ENCODE measurements at places on chromosomes 7 and 10.
A peak's percentile ranks its signal among the peaks of the same experiment; 100 is the strongest.

DNA sequence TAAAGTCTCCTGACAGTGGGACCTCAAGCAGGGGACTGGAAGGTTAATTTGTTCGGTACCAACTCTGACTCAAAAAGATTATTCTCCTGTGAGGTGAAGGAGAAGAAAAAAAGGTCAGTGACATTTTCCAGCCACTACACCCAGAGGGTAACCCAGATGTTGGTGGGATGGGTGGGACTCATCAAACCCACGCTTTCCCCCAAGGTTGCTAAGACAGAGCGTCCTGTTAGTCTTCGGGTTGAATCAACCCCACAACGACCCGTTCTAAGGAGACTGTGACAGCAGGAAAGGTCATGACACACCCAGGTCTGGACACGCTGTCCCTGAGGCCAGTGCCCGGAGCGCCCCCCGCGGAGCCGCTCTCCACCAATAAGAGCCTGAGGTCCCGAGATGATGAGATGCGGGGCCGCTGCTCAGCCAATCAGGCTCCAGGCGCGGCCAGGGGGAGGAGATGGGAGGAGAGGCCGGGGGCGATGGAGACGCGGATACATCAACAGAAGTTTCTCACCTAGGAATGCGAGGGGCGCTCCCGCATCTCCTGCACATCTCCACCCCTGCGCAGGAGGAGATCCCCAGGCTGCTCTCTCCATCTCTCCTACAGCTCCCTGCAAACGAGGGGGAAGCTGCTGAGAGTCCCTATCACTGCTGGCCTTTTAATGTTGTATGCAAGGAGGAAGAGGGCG, at the start of gene WNT16:
WNT16 (plus strand) TSS at position 493 of the 683 bp plus-strand sequence. CDS start 293 bp downstream, outside the sequence.
- no peak for DNase-seq

DNA sequence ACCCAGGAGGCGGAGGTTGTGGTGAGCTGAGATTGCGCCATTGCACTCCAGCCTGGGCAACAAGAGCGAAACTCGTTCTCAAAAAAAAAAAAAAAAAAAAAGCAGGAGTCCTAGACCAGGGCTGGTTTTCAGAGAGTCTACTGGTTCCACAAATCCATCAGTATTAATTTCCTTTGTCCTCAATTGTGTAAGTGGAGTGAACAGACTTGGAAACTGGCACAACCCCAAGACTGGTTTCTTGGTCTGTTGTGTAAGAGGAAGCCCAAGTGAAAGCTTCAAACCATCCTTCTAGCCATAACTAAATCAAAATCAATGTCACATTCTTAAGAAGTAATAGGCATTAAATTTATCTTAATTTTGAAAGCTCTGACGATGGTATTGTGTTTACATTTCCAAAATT, 213.6 kb downstream of the DGKI start:
- no peak for DNase-seq

- DNase-seq = no peak
Measured at GRCh38 chr7:70237256-70237655, 639.0 kb downstream of the AUTS2 start.

- DNase-seq = no peak
Measured at GRCh38 chr7:27145165-27145913, 1.9 kb upstream of the HOXA5 start.

GRCh38 chr7:158526531-158526930, 61.1 kb downstream of the PTPRN2 start:
- DNase-seq = no peak

DNA sequence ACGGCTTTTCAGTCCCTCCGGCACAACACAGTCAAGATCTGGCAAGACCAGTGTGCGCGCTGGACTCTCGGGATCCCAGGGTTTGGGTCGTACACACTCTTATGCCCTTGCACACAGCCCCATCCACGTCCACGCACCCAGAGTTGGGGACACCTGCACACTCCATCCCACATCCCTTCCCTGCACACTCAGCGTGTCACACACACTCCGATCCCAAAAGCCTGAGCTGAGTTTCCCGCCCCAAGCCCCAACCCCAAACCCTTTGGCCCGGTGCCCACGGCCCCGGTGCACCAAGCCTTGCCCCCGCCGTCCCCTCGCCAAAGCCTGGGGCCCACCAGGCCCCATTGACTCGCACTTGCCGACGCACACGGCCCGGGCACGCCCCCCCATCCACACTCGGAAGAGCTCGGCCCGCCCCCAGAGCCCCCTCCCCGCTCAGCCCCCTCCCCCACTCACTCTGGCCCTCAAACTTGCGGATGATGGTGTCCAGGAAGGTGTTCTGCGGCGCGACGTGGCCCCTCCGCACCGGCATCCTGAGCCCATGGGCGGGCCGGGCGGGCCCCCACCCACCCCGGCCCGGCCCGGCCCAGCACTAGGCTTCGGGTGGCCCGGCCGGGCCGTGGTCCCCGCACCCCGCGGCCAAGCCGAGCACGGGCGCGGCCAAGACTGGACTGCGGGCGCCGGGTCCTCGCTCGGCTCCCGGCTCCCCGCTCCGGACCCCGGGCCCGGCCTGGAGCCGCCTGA, 567 bp downstream of the KCNH2 start:
- DNase-seq = no peak

GRCh38 chr7:105839266-105839665, 37.1 kb downstream of the ATXN7L1 start:
- DNase-seq = no peak

- no peak for DNase-seq
Measured at GRCh38 chr7:143393267-143394041, 12.3 kb downstream of the ZYX start.

GRCh38 chr10:120505866-120506265, 48.8 kb downstream of the PLPP4 start:
- no peak for DNase-seq

- DNase-seq = no peak
Measured at GRCh38 chr10:28566458-28567015, 33.6 kb downstream of the WAC start.

- no peak for DNase-seq
Measured at GRCh38 chr7:88539518-88539917, 220.0 kb upstream of the ZNF804B start.

GRCh38 chr10:122632031-122632430, 67.6 kb downstream of the C10orf120 start:
- DNase-seq = no peak

- DNase-seq = no peak
Measured at GRCh38 chr10:124244256-124244877, 151.0 kb upstream of the CHST15 start.

- no peak for DNase-seq
Measured at GRCh38 chr10:44831581-44831980, 79.6 kb upstream of the TMEM72 start.

GRCh38 chr7:66169616-66170015, 35.5 kb upstream of the TPST1 start:
- DNase-seq = no peak

GRCh38 chr10:14191871-14192270, 138.9 kb downstream of the FRMD4A start:
- no peak for DNase-seq

- no peak for DNase-seq
Measured at GRCh38 chr7:112726076-112726475, 64.1 kb downstream of the TMEM168 start.

GRCh38 chr10:116888380-116889055, 39.2 kb downstream of the ENO4 start:
- no peak for DNase-seq

DNA sequence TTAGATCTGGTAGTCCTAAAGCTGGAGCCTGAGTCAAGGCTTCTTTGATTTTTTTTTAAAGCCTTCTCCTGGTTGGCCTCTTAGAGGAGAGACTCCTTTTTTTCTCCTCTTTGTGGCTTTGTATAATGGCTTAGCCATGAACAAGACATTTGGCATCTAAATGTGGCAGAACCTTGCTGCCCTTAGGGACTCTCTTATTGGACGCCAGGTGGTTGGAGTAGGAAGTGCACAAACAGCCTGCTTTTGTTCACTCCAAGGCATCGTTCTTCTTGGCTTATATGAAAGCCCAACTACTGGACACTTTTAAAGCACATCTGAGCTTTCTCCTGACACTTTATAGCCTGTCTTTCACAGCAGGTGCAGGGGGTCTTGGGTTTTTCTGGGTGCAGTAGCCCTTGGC, 25.0 kb downstream of the ZPBP start:
- no peak for DNase-seq

DNA sequence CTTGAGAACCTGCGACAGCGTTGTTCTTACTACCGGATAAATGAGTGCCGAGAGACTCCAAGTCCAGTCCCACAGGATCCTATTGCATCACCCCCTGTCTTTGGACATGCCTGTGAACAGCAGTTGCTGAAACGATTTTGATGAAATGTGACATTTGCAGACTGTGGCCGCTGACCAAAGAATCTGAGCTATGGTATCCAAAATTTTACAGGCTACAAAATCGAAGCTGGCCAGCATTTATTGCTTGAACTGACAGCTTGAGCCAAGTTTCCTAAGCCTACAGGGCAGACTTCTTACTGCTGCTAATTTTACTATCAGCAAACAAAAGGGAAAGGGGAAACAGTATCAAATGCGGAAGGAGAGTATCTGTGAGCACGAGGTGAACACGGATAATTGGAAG, 12.1 kb upstream of the NPVF start:
- DNase-seq = no peak

GRCh38 chr10:5293691-5294550, 70.8 kb upstream of the UCN3 start:
- DNase-seq = no peak

DNA sequence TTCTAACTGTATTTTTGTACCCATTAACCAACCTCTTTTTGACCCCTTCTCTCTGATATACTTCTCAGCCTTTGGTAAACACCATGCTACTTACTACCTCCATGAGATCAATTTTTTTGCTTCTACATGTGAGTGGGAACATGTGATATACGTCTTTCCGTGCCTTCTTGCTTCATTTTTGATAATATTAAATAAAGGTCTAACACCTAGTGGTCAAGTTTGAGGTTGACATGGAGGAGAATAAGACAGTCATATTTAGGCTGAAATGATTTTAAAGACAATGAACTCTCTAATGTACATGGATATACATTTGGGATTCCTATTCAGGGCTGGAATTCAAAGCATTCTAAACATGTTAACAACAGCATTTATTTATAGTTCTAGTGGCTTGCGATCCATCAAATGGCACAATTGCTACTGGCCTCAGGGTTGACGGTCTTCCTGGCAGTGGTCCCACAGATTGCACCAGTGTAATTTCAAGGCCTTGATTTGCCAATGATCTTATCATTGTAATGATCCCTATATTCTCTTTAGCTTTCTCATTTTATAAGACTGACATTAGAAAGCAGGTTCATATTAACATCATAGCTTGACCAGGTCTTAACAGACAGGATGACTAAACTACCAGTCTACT, 315.9 kb upstream of the ETV1 start:
- DNase-seq = no peak

DNA sequence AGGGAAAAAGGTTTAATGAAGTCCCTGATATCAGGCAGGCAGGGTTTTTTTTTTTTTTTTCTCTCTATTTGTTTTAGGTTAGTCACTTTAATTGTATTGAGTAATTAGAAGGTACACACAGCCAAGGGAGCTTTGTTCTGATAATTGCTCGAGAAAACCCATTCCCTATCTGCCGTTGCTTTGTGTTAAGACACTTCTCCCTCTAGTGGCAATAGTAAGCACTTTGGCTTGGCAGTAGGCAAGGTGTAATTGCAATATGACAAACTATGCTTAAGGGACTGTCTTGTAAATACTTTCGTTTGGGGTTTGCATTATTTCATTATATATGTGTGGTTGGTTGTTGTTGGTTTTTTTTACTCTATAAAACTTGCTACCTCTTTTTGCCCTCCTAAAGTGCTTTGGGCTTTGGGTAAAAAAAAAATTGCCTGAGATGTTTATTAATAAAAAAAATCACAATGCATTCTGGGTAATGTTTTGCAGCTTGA, 113.4 kb downstream of the BTRC start:
- peak; percentile 28 for DNase-seq

GRCh38 chr7:150876817-150877526, 24.7 kb downstream of the AOC1 start:
- DNase-seq = peak; percentile 15

DNA sequence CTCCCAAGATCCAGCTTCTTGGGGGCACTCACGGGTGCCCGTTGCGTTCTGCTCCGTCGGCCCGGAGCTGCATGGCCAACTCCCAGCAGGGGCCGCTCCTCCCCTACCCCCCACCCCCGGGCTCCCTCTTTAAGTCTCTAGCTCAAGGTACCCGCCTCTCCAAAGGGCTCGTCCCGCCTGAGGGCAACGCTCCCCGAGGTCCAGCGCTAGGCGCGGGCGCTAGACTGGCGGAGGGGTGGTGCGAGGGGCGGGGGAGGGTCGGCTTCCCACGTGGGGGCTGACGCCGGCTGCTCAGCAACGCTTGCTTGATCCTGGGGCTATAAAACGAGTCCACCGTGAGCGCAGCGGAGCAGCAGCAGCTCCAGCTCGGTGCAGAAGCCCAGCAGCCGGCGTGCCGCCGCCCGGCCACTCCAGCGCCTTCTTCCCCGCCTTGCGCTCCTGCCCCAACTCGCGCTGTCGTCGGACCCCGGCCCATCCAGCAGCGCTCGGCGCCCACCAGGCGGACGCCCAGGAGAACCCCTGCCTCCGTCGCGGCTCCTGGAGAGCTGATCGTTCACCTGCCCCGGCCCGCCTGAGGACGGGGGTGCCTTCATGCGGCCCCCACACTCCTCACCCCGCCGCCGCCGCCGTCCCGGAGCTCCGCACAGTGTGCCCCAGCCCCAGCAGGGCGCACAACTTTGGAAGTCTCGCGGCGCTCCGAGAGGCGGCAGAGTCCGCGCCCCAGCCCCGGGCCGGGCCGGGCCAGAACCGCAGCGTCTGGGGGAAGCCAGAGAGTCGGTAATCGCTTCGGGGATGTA, at the start of gene ADRA2A:
ADRA2A (plus strand) TSS at position 348 of the 797 bp plus-strand sequence. CDS start 968 bp downstream, outside the sequence.
- DNase-seq = no peak

- no peak for DNase-seq
Measured at GRCh38 chr7:105851064-105851463, 25.3 kb downstream of the ATXN7L1 start.

- DNase-seq = no peak
Measured at GRCh38 chr10:79054203-79055099, 14.3 kb upstream of the ZMIZ1 start.

- DNase-seq = no peak
Measured at GRCh38 chr7:78066599-78066998, 268.0 kb downstream of the PHTF2 start.

- no peak for DNase-seq
Measured at GRCh38 chr7:78203042-78203720, 404.6 kb downstream of the PHTF2 start.

GRCh38 chr7:134120405-134120804, 6.7 kb upstream of the LRGUK start:
- DNase-seq = no peak

DNA sequence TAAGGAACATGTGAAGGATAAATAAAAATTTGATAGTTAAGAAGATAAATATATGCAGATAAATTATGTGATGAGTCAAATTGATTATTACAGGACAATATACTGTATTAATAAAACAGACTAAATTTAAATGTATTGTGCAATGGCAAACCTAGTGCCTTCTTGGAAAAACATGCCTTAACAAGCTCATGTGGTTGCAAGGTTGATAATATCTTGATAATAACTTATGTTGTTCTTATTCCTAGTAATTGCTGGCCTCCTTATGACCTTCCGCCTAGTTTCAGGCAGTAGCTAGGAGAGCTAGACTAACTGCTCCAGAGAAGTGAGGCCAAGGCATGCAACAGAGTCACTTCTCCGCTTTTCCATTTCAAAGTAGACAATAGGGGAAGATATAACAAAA, 7.6 kb upstream of the RAB11FIP2 start:
- no peak for DNase-seq

- DNase-seq = no peak
Measured at GRCh38 chr10:79269443-79269842, 77.8 kb upstream of the PPIF start.

All from activated CD4-positive, alpha-beta T cell treated with anti-CD3 and anti-CD28 coated beads, Interleukin-2, amount 50 U/mL, for 24 hours (primary cell).